Activated T-cell treated with anti-CD3 and anti-CD28 coated beads, Interleukin-2, amount 50 U/mL, for 48 hours (primary cell): ENCODE measurements at places on chromosomes 7 and 10.

DNA sequence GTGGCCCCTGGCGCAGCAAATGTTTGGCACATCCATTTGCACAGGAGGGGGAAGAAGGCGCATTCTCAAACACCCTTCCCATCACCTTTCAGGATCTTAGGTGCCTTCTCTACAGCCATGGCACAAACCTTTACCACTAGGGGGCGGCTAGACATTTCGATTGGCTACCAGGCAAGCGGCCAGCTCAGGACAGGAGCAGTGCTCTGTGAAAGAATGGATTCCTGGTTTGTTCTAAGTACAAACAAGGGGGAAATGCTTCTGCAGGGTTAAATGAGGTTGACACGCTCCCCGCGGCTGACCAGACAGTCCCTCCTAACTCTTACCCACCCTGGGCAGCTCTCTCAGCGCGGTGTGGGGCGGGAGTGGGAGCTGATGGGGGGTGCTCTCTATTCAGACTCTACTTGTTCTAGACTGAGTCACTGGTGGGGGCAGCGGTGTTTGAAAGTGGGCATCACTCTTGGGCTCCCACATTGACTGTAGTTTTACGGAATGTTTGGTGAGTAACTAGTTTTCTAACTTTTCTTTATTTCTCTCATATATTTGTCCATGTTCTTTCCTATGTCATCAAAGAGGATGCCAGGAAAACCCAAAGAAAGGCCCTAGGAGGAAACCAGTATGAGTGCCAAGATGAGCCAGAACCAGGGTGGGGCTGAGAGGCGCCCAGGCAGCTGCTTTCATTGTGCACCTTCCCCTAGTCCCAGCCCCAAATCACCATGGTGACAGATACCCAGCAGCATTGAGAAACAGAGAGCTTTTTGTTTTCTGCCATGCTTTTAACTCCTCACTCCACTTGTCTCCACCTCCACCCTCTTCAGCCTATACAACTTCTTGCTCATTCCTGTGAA is 61.4 kb upstream of the GPR158 start:
- DNase-seq, result peak; percentile 57

DNA sequence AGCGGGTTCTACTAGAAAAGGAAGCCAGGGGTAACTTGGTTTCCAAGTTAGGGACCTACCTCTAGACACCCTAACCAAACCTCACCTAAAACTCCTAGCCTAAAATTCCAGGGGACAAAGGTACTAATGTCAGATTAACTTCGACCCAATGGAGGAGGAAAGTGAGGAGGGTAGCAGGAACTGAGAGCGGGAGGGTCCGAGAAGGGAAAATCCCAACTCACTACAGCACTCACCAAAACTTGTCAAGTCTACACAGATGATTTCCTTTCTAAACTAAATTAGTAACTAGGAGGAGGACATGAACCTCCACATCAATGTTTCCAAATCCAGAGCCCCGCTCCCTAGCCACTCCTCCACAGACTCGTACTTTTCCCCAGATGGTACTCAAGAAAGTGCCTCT is 22.6 kb downstream of the CHCHD3 start:
- DNase-seq, result no peak

GRCh38 chr7:130387628-130388403 is 7.5 kb downstream of the CPA1 start:
- DNase-seq, result no peak

GRCh38 chr10:50605269-50605950 is 18.3 kb downstream of the SGMS1 start:
- no peak for DNase-seq

GRCh38 chr7:140611641-140612040 is 29.0 kb downstream of the DENND2A start:
- DNase-seq, result no peak

DNA sequence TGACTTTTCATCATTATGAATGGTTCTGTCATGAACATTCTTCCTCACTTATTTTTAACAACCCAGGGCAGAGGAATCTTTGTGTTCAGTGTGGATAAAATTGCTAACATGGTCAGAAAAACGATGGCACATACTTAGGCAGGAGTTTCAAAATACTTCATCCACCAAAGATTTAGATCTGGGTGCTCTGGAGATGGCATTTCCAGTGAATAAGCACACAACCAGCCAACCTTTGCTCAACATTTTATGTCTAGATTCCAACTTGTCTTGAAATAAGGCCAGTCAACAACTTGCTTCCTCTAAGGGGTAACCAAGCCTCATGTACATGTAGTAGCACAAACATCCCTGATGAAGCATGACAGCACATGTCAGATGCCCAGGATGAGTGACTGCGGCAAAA is 33.4 kb upstream of the ADRB1 start:
- DNase-seq, result no peak
